ENCODE measurements at places on chromosomes 1 and 21. TPM values are rescaled to one million over a fixed set of nuclear protein-coding genes. Genes with fewer than 3 reads are reported as not detected.

TSPEAR gene
- polyA plus RNA-seq = not detected

TMEM69 gene
- polyA plus RNA-seq = 62.6 TPM

DYNLT4 gene
- 0.26 TPM for polyA plus RNA-seq

- DNase-seq = no peak
Measured at GRCh38 chr1:237804516-237804915, 86.2 kb downstream of the ZP4 start.

GRCh38 chr1:162716123-162716522 is 74.4 kb upstream of the HSD17B7 start:
- DNase-seq = no peak

GRCh38 chr21:28762357-28762735 is 230.3 kb downstream of the LTN1 start:
- DNase-seq = no peak

Data from BJ (cell line).